Esophagus squamous epithelium (tissue), 5 donors: ENCODE measurements at places on chromosomes 5 and 9.

DNA sequence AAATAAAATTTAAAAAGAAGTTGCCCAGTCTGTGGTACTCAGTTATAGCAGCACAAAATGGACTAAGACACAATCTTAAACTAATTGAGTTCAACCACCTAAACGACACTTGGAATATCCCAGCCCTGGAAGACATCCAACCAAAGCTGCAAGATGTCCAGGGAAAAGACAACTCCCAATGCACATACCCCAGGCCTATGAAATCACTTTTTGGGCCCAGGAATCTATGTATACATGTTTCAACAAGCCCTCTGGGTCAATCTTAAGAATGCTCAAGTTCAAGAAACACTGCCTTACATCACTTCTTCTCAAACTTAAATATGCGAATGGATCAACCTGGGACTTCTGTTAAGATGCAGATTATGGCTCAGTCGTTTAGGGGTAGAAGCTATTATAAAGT, 148.6 kb downstream of the ELAVL2 start:
- no peak for DNase-seq

DNA sequence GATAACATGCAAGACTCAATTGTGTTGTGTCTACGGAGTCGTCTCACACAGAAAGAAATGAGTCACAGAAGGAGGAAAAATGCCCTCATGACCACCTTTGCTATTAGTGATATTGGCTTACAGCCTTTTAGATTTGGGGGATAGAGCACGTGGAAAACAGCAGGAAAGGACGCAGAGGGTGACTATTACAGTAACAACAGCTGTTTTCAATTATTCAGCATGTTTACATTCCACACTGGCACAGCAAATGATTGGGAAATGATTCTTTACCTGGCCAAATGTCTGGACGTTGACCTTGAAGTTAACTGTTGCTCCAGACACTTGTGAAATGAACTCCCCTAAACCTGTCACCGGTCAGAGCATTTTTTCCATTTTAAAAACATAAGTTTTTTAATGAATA, 46.8 kb downstream of the APTX start:
- DNase-seq: no peak

GRCh38 chr5:52580921-52581320, 206.8 kb upstream of the ITGA1 start:
- DNase-seq: no peak

DNA sequence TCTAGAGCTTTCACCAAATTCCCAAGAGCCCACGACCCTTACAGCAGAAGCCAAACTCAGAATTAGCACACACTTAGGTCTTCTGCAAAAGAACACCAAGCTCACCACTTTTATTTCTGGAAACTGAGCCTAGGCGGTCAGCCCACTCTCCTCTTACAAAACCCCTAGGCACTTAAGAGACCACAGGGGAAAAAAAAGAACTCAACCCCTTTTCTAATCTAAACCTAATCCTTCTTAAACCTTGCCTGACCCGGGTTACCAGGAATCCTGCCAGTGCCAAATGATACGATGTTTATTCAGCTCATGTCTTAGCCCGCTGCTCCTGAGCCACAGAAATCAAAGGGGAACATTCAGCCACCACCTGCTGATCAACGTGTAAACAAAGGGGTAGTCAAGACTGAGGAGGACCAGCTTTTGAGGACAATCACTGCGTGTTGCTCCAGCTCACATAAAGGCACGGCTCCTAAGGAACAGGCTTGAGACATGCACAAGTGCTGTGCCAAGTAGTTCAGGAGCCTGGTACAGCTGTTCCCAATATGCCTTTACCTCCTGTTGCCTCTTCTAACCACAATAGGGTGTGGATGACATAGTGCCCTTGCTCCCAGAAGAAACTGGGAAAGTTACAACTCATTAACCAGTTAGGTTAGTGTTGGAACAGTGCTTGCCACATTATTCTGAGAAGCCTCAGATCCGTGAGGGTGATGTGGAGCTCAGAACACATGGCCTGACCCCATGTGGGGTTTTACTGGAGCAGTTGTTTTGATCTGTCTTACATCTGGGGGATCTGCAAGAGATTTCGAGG, 49.3 kb downstream of the ZFAND5 start:
- DNase-seq: no peak

- DNase-seq: no peak
These were observed 25.2 kb downstream of the SLC28A3 start for GRCh38 chr9:84315278-84315877.

GRCh38 chr9:128716581-128717254, 7.2 kb downstream of the ZDHHC12 start:
- no peak for DNase-seq

GRCh38 chr9:91060520-91061343, 259.1 kb downstream of the SYK start:
- no peak for DNase-seq

DNA sequence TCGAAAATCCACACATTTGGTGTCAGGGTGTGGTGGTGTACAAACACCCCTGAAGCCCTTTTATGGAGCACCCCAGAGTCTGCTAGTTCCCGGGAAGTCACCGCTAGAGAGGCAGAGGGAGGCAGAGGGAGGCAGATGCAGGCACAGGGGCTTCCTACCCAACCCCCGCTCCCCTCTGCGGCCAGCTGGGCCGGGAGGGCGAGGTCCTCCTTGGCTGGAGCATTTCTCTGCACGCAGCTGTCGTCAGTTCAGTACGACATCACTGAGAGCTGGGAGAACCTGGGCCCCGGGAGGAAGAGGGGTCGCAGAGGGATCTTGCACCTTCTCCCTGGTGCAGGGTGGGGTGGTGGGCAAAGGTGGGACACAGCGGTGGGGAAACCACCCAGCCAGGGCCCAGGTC, 15.8 kb upstream of the UBAC1 start:
- DNase-seq: no peak

GRCh38 chr5:28691526-28691925, 1653.1 kb upstream of the CDH9 start:
- no peak for DNase-seq

GRCh38 chr5:174086751-174087150, 41.2 kb downstream of the NSG2 start:
- DNase-seq: no peak
